ENCODE measurements at places on chromosomes 11 and 22. TPM values are rescaled to one million over a fixed set of nuclear protein-coding genes. Genes with fewer than 3 reads are reported as not detected.

DNA sequence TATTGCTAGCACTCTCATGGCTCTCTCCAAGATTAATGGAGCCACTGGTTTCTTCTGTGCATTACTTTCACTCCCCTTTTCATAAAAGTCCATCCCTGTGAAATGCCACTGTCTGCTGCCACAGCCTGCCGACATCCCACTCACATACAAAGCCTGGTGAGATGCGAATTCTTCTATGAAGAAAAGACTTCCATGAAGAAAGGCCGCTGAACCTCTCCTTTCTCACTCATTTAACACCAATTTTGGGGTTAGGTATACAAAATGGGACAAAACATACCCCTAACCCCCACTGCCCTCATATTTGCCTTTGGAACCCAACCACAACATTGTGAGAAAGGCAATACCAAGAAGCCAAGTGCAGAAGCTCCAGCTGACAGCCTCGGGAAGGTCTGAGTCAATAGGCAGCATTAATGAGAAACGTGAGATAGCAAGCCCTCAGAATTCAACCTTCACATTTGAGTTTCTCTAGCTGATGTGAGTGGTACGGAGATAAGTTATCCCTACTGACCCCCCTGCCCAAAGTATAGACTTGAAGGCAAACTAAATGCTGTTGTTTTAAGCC lies 156.4 kb downstream of the ATG16L2 start:
- DNase-seq: no peak
- peaks cover 4% of the 10 kb centered on the region for H3K4me1 ChIP-seq
- H3K27me3 ChIP-seq: no peaks in the 10 kb centered on the region
- no peaks in the 10 kb centered on the region for H3K36me3 ChIP-seq

Gene MPZL2
- total RNA-seq: 491 TPM

GRCh38 chr22:37021710-37022482 lies 2.4 kb downstream of the MPST start:
- no peaks in the 10 kb centered on the region for H3K27me3 ChIP-seq
- H3K27ac ChIP-seq: no peak overlapping the region
- no peak overlapping the region for H3K4me3 ChIP-seq
- peaks cover 50% of the 10 kb centered on the region for H3K36me3 ChIP-seq

GRCh38 chr11:44620328-44620725 lies 54.9 kb downstream of the CD82 start:
- no peak for DNase-seq
- no peak overlapping the region for H3K27ac ChIP-seq
- H3K4me3 ChIP-seq: no peak overlapping the region
- H3K36me3 ChIP-seq: peaks cover 25% of the 10 kb centered on the region

Gene SF1
- 136 TPM for total RNA-seq

Gene PGA5
- not detected for total RNA-seq

GRCh38 chr11:105489446-105489845 lies 120.4 kb upstream of the GRIA4 start:
- H3K4me3 ChIP-seq: no peak overlapping the region
- DNase-seq: no peak
- no peak overlapping the region for H3K27ac ChIP-seq

All from esophagus squamous epithelium (tissue), 5 donors.